ENCODE measurements at places on chromosomes 3 and 15.

GRCh38 chr3:171591070-171591469 lies 130.9 kb upstream of the TNIK start:
- no peak for DNase-seq

DNA sequence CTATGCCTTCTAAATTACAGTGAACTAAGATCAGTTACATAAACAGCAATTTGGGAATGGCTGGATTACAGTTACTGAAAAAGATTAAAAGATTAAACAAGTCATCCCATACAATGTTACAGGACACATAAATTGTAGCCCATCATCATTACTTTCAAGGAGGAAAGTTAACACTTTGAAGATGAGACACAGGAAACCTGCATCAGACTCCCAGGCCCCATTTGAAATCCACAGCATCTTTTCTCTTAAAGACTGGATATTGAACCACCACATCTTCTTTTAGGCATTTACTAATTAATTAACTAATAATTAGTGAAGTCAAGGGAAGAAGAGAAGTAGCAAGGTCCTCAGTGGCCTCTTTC lies 170.2 kb downstream of the PLCL2 start:
- no peak for DNase-seq

GRCh38 chr15:65405791-65406423 lies 16.8 kb downstream of the IGDCC4 start:
- DNase-seq = no peak

GRCh38 chr15:60017538-60018520 lies 13.7 kb downstream of the FOXB1 start:
- DNase-seq = no peak

GRCh38 chr3:119485563-119485962 lies 12.8 kb upstream of the TIMMDC1 start:
- DNase-seq = no peak

DNA sequence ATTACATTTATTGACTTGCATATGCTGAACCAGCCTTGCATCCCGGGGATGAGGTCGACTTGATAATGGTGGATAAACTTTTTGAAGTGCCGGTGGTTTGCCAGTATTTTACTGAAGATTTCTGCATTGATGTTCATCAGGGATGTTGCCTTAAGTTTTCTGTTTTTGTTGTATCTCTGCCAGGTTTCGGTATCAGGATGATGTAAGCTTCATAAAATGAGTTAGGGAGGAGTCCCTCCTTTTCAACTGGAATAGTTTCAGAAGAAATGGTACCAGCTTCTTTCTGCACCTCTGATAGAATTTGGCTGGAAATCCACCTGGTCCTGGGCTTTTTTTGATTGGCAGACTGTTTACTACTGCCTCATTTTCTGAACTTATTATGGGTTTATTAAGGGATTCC lies 250.8 kb downstream of the TBC1D5 start:
- DNase-seq = no peak

Data from sigmoid colon (tissue), 7 donors.